RWPE2 (cell line): ENCODE measurements at places on chromosomes 2 and 18.
A peak's percentile ranks its signal among the peaks of the same experiment; 100 is the strongest.

GRCh38 chr2:149692961-149693396 is 105.4 kb upstream of the MMADHC start:
- DNase-seq = no peak

DNA sequence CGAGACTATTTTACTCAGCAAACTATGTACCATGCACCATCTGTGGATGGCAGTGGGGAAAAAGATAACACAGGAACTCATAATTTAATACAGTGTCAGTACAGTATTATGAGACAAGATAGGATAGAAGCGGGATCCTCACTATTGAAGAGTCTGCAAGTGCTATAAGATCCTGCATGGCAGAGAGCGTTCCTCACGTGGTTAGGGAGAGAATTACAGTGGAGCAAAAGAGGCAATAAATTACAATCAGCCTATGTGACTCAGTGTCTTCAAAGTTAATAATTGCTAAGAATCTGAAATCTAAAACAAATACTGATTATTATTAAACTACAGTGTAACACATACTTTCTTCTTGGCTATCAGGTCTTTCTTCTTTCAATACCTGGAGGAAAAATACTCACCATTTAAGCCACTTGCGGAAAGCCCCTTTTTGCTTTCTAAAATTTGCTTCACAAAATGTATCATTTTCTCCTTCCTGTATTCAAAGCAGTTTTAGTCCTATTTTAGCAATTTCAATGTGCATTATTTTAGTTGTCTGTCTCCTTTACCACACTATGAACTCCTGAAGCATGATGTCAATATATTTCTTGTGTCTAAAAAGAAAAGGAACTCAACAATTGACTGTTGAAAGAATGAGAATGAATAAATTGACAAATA is 342.9 kb downstream of the SPAG16 start:
- DNase-seq = no peak

DNA sequence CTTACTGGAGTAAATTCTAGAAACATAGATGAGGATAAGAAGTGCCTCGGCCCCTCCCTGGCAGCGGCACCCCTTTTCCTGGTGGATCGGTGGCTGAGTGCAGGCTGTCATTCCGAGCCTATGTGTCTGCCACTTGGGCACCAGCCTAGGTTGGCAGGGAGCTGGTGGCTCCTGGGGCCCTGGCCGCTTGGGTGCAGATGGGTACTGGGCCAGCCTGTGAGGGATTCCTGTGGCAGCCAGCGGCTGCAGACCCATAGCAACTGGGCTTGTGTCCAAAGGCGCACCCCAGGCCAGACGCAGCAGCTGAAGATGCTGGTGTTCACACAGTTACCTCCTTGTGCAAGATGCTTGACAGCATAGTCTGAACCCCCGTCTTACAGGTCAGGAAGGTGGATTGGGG is 2.8 kb downstream of the SNORC start:
- no peak for DNase-seq

GRCh38 chr2:39942950-39943349 is 163.9 kb upstream of the THUMPD2 start:
- no peak for DNase-seq

- DNase-seq = no peak
Measured at GRCh38 chr2:195181059-195181705, 475.8 kb upstream of the SLC39A10 start.

DNA sequence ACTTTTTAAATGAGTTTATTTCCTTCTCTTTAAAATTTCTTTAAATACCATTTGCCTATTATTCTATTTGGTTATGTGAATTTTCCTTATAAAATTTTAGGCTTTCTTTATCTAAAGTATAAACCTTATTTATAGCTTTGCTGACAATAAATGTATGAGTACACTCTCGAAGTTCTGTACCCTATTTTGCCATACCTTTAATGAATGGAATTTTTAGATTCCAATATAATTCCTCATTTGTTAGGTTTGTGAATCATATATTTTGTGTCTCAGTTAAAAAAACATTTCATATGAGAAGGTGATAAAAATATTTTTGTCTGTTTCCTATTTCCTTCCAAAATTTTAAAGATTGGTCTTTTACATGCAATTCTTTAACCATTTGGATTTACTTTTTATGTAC is 427.4 kb upstream of the SLC8A1 start:
- DNase-seq = no peak

GRCh38 chr2:36539631-36540030 is 58.3 kb downstream of the FEZ2 start:
- no peak for DNase-seq

- peak; percentile 51 for DNase-seq
Measured at GRCh38 chr2:240412975-240413812, 22.3 kb upstream of the GPC1 start.

DNA sequence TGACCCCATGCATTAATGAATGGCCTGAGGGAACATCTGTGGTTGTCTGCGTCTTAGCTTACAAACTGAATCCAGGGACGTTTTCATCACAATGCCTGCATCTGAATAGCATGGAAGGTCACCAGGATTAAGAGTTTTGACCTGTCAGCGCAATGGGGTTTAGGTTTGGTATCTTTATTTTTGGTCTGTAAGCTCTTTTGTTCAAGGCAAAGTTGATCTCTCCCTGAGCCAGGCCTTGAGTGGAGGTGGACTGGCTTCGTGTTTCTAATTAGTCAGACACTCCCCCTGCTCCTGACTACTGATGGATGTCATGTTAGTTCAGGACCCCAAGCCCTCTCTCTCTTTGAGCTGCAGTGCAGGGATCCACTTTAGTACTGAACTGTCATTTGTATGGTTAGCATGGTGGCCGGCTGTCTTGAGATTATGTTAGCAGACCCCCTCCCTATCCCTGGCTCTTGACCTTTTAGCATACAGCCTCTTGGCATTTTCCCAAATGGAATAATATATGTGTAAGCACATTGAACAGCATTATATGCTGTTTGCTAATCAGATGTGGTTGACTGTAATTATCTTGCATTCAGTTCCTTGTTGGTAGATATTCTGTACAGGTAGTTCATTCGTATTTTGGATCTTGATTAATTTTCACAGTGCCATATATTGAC is 59.2 kb downstream of the LYPD6 start:
- no peak for DNase-seq

GRCh38 chr18:45221363-45221762 is 393.9 kb upstream of the SLC14A2 start:
- DNase-seq = no peak

DNA sequence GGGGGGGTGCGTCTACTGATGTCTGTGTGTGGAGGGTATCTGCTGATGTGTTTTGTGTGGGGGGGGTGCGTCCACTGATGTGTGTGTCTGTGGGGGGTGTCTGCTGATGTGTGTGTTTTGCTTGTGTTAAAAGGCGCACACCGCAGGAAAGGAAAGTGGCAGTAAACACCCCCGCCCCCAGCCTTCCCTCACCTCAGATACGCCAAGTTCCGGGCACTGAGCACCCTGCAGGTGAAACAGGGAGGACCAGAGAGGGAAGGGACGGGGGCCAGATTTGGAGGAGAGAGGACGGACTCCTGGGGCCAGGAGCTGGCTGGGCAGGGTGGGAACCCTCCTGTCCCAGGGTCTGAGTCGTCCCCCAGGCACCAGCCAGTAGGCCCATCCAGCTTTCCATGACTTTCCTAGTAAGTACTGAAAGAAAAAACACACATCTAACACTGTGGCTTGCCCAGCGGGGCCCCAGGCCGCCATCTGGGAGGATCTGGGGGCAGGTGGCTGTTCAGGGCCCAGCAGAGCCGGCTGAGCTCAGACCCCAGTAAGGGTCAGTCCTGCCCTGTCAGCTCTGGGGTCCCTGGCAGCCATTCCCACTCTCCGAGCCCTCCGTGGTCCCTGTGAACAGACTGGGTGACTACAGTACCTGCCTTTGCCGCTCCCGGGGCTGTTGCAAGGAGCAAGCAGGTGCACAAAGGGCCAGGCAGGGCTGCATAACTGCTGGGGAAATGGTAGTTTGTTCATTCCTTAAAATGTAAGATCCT is 126.9 kb downstream of the NFATC1 start:
- DNase-seq = peak; percentile 52

DNA sequence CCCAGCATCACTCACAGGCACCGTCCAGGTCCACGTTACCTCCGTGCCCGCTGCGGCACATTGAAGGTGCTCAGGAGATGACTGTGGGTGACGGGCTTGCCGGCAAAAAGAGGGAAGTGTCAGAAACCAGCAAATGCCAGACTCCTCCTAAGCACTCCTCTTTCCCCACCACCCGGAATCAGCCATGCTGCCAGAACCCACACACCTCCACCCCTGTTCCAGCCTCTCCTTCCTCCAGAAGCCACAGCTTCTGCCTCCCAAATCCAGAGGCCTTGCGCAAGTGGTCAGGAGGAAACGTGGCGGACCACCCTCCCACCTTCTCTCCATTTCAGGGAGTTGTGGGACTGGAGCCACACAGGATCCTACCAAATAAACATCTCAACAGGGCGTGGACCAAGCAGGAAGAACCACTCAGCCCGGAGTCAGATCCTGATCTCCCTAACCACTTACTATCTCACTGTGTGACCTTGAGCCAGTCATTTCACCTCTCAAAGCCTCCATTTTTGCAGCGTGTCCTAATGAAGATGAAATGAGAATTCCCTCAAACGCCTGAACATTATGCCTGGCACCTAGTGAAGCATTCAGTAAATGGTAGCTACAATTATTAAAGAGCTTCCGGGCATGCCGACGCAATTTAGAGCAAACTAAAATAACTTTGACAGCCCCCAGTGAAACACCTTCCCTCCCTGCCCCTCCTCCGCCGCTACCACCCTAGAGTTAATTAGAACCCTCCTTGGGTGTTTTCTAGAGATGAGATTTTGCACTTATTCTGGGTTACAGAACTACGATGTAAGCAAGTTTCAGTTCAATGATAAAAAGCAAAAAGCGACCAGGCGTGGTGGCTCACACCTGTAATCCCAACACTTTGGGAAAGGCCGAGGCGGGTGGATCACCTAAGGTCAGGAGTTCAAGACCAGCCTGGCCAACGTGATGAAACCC is 32.9 kb downstream of the SMAD7 start:
- DNase-seq = no peak

DNA sequence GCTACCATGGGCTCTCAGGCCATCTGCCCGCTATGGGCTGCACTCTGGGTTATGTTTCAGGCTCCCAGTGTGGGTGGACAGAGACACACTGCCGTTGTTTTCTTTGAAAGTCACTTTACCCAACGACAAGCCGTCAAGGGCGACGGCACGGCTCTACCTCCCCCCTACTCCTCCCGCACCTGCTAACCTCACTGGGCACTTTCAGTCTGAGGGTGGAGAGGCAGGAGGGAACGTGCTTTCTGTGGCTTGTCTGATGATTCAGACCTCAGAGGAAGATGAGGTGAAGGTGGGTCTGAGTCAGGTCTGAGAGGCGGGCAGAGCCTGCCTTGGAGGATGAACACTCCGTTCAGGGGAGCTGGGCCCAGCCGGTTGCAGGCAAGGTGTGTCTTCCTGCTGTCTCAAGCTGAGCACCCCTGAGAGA is 147.6 kb upstream of the HDAC4 start:
- peak; percentile 78 for DNase-seq

GRCh38 chr2:16326711-16327300 is 338.8 kb downstream of the CYRIA start:
- DNase-seq = no peak

DNA sequence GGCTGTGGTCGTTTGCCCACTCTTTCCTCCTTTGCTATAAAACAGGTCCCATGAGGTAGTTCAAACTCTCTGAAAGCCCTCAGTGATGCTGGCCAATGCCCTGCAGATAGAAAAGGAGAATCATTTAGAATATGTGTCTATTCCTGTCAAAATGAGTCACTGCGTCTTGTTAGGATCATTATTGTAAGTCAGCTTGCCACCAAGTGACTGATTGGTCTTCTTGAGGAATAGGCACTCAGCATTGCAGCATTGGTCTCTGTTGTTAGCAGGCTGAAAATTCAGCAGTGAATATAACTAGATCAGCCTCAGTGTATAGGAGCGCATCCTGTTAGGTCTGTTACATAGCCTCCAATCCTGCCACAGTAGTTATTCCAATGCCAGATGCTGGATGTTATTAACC is 28.9 kb downstream of the PRKRA start:
- no peak for DNase-seq

- DNase-seq = no peak
Measured at GRCh38 chr2:196315388-196316049, 144.1 kb upstream of the STK17B start.

- no peak for DNase-seq
Measured at GRCh38 chr2:47891369-47892337, 14.6 kb downstream of the FBXO11 start.

DNA sequence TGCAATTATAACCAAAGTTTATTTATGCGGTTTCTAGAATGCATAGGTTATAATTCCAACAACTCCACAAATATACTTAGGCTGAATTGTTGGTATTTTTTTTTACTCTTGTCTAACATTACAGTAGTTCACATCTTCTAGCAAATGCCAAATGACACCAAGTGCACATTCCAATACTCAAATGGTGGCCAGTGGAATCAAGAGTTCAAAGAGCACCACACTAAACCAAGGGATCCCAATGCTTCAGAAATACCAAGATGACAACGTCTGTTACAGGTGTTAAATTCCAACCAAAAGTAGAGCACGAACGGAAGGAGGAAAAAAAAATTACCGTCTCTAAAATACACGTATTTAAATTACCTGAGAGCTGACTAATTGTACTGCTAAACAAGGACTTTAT is 136.2 kb downstream of the TMEM247 start:
- no peak for DNase-seq

DNA sequence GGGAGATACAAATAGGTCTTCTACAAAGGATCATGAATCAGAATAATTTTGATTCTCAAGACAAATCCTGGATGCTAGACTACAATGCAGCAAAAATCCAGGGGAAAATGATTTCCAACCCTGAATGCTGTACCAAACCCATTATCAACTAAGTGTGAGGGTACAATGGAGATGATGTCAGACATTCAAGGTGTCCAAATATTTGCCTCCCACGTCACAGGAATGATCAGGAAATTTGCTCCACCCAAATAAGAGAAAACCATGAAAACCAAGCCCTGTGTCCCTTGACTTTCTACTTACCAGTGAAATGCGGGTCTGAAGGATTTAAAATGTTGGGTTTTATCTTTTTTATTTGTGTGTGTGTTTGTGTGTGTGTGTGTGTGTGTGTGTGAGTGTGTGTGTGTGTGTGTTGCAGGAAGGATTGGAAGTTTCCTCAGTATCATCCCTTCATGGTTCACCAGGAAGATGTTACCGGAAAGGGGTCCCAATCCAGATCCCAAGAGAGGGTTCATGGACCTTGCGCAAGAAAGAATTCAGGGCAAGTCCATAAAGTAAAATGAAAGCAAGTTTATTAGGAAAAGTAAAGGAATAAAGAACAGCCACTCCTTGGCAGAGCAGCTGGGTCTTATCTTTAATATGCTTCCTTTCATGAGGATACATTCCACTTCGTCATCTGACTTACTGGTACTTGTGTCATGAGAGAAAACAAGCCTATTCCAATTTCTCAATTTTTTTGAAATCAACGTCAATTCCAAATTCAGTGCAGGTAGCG is 61.1 kb upstream of the ID2 start:
- DNase-seq = no peak

DNA sequence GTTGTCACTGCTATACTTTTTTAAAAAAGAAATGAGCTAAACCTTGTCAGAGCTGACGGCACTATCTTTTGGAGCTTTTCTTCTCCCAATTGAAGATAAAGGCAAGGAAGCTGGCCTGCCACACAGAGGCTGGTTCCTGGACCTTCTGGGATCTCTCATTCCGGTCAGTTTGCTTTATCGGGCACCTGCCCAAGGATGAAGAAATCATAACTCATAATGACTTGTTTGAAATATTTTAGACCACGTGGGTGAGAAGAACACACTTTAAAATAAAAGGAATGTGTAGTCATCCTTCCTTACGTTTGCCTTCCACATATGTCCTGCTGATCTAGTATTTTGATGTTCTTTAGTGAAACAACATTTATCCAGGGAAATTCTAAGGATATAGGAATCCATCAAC is 535.7 kb downstream of the DCC start:
- DNase-seq = no peak
